ENCODE measurements at places on chromosomes 11 and 22.

- no peak for DNase-seq
Measured at GRCh38 chr22:40685406-40685805, 6.1 kb downstream of the MCHR1 start.

- no peak for DNase-seq
Measured at GRCh38 chr22:40042312-40042711, 47.6 kb downstream of the FAM83F start.

- DNase-seq = no peak
Measured at GRCh38 chr11:74680035-74680671, 51.1 kb downstream of the CHRDL2 start.

GRCh38 chr11:33375688-33376311 is 118.6 kb downstream of the HIPK3 start:
- no peak for DNase-seq

DNA sequence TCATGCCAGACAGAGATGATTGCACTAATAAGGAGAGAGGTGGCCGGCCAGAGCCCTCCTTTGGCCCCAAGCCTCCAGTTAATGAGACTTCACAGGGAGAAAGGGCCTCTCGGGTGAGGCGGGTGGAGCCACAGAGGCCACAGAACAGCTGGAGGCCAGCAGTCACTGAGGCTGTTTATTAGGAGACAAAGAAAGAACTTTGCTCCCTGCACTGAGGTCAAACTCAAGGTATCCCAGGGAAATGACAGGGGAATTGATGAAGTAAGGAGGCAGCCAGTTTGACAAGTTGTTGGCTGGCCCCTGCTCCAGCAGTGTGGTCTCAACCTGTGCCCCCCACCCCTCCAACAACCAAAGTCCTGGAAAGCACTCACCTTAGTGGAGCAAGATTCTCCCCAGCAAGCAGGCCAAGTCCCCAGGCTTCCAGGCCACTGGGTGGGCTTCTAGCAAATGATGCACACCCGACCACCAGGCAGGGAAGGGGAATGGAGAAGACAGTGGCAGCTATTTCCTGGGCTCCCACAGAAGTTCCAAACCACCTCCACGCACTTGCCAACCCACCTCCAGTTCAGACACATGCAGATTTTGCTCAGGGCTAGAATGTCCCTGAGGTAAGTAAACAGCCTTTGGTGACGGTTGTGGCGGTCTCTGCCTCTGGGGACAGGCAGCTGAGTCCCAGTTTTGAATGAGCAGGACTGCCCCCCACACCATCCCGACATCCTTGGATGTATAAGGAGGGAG is 53.2 kb downstream of the RPUSD4 start:
- no peak for DNase-seq

DNA sequence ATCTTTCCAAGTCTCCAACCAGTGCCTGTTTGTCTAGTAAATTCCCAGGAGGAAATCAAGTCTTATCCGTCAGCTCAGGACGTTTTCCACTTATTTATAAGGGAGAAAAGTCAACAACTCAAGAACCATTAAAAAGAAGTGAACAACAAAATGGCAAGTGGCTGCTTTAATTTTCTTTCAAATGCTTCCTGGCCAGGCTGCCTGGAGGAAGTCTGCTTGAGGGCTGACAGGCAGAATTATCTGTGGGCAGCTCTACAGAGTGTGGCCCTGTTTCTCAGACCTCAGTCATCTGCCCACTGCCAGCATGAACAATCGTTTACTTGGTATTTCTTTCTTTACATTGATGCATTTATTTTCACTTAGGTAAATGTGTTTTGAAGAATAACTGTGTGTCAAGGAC is 281.9 kb upstream of the ISX start:
- DNase-seq = no peak

DNA sequence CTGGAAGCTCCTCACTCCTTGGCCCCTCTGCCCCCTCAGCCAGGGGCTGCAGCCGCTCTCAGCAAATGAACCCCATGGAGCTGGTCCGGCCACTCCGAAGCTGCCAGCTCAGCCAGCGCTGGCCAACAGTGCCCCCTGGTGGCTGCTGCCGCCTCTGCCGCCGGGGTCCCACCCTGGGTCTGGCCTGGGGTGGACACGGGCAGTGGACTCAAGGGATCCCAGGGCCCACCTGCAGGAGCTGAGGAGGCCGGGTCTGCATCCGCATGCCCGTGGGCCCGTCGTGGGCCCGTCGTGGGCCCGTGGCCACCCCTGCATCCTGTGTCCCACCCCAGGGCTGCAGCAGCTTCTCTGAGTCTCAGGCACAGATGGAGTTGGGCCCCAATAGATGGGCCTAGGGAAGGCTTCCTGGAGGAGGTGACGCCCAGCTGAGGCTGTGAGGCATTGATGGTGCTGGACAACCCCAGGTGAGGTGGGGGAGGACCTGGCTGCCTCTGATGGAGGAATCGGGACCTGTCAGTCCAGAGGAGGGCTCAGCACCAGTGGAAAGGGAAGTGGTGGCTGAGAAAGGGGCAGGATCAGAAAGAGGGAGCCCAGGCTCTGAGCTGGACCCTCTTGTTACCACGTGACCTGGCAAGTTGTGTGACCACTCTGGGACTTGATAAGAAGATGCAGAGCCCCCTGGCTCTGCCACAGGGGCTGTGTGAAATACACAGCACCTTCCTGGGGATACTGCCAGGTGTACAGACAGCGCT is 522.3 kb downstream of the BRD1 start:
- peak; percentile 50 for DNase-seq
